Activated gamma-delta T cell (primary cell): ENCODE measurements at places on chromosomes 12 and 14.

GRCh38 chr12:99852666-99853065, 132.1 kb downstream of the ANKS1B start:
- no peak for DNase-seq

GRCh38 chr12:6376870-6377666, 1.7 kb upstream of the SCNN1A start:
- no peak for DNase-seq

DNA sequence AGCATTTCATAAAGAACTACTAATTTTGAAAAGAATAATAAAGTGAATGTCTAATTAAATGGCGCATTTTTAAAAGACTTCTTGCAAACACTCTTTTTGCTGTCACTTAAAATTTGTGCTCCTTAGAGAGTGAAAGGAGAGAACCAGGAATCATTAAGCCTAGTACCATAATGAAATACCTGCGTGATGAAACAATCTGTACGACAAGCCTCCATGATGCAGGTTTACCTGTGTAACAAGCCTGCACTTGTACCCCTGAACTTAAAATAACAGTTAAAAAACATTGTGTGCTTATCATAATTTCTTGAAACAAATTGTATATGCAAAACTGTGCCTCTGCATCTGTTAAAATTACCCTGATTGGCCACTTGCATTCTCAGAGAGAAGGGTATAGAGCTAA, 108.1 kb downstream of the MGAT4C start:
- no peak for DNase-seq

DNA sequence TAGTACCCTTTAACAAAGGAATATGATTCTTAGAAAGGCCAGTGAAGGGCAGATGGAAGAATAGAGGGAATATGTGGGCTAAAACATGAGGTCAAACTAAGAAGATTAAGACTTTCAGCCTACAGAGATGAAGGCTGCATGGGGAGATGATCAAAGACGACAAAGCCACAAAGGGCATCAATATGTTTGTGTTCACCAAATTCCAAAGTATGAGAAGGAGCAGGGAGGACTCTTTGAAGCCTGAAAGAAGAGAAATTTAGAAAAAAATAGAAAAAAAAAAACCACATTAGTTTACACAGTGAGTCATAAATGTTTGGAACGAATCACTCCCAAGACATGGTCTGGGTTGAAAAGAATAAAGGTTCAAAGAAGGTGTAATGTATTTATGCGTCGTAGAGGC, 131.8 kb downstream of the NEDD1 start:
- DNase-seq: no peak

DNA sequence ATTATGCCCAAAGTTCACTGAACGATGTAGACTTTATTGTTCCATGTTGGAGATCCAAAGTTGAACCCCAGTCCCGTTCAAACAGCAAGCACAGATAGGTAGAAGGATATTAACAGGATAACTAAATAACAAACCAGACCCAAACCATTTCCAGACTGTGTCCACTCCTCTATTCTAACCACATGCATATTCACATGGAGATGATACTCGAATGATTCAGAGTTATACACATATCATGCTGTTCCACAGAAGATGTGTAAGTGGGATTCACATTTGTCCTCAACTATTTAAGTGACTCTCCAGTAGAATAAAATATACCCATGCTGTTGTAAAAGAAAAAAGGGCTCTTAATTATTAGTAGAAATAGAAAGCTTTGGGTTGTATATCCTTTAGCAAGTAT, 185.9 kb downstream of the ITPR2 start:
- no peak for DNase-seq

GRCh38 chr14:66119606-66120231, 366.5 kb upstream of the CCDC196 start:
- no peak for DNase-seq

DNA sequence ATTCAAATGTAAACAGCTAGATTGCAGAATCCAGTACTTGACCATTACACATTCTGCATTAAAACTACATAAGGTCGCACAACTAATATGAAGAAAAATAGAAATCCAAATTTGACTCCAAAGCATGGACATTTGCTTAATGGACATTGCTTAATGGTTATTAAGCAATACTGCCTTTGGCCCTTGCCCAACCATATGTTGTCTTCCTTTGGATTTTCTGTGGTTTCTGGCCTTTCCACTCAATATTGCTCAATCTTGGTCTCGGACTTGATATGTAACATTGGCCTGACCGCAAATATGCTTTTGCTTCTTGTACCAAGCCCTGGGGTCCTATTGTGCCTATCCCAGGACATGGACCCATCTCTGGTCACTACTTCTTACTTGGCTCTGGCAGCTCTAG, 67.2 kb downstream of the PTPRR start:
- no peak for DNase-seq

DNA sequence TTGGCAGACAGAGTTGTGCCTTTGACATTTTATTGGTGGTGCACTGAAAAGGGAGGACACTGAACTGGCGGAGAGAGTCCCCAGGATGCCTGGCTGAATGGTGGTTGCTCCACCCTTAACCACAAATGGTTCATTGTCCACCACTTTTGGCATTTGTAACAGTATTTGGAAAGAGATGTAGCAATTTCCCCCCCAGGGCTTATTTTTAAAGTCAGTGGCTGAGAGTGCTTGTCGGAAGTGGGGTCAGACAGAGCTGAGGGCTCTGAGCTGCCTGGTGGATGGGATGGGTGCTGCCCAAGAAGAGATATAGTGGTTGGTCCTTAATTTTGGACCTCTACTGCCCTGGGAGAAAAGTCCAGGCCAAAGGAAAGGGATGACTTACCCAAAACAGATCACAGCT, 31.5 kb upstream of the FGF6 start:
- DNase-seq: no peak

DNA sequence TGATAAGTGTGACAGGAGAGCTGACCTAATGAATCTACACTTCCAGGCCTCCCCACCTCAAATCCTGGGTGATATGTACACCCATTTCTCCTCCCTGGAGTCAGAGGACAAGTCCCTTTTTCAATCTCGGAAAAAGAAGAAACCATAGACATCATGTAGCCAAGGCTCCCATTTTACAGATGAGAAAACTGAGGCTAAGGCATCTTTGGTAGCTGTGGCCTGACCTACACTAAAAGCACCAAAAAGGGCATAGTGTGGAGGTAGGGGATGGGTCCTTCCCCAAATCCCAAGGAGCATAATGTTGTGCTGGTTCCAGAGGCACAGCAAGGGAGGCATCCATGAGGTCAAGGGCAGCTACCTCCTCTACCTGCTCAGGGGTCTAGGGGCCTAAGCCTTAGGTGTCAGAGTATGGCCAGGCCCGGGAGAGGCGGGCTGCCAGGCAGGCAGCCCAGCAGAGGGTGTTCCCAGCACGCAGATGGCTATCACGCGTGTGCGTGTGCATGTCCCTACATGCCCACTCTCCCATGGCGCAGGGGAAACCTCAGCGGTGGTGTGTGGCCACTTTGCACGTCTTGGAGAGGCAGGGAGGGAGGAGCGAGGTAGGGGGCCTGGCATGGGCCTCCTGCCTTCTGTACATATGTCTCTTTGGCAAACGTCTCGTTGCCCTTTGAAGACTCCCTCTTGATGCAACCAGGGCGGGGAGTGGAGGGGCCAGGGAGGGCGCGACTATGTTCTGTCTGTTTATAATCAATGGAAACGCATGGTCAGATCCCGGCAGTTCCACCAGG, 2.5 kb downstream of the PGF start:
- no peak for DNase-seq

- DNase-seq: no peak
These were observed 828 bp downstream of the MMAB start for GRCh38 chr12:109572506-109572845.

GRCh38 chr14:81157431-81157830, 63.3 kb downstream of the GTF2A1 start:
- DNase-seq: no peak

- DNase-seq: no peak
These were observed 260.8 kb upstream of the AMIGO2 start for GRCh38 chr12:47340411-47341015.

DNA sequence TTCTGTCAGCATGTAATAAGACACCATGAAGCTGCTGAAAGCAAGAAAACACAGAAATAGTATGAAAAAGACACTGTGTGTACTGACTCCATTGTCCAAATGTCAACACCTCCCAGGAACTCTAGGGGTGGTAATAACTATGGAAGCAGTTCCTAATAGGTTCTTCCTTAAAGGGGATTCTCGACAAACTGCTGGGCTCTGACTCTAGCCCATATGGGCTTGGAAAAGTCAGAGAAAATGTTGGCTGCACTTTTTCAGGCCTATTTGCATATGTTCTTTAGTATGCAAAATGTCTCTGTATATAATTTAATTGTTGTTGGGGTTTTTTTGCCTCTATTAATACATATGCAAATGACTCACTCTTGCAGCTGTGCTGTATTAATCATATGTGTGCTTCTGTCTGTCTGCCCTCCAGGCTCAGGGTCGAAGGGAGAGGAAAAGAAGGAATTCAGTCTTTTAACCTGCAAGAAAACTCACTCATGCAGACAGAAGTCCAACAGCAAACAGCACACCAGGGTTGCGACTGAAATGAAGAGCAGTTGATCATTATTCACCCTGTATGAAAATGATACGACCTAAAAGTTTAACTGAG, 317.6 kb downstream of the SOX5 start:
- DNase-seq: no peak

- DNase-seq: no peak
These were observed 336.0 kb upstream of the SOX5 start for GRCh38 chr12:24285448-24285847.

- DNase-seq: no peak
These were observed 48.6 kb upstream of the STAC3 start for GRCh38 chr12:57299514-57300016.

DNA sequence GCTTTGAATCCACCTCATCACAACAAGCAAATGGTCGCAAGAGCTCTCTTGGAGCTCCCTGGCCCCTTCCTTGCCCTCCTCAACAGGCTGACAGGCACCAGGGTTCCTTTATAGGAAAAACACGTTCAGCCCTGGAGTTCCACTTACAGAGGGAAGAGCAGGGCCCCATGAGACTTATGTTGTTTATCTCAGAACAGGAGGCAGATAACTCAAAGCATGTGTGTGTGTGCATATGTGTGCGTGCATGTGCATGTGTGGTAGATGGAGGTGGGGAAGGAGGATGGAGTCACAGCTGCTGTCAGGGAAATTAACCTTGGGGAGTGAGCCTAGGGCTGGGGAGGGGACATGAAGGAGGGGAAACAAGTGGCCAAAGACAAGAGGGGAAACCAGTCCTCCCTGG, 138.1 kb downstream of the DPF3 start:
- no peak for DNase-seq

- no peak for DNase-seq
These were observed 84.6 kb downstream of the TXNDC16 start for GRCh38 chr14:52467515-52468266.

DNA sequence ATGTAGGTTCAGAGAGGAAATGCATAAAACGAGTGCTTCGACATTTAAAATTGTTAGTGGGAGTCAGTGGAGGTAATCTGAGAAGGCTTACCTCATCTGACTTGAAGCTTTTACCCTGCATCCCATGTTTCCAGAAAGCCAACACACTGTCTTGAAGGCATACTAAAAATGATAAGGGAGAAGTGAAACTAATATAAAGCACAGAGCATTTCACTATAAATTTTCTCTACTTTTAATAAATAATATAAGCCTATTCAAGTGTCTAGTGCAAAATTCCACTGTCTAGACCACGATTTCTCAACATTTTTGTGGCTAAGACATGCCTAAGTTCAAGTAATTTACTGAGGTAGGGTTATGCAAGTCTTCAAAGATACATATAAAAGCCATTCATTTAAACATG, 29.1 kb upstream of the CDKL1 start:
- DNase-seq: no peak

GRCh38 chr12:6074979-6075585, 49.4 kb downstream of the VWF start:
- no peak for DNase-seq

GRCh38 chr14:72196237-72197015, 264.2 kb downstream of the RGS6 start:
- no peak for DNase-seq

DNA sequence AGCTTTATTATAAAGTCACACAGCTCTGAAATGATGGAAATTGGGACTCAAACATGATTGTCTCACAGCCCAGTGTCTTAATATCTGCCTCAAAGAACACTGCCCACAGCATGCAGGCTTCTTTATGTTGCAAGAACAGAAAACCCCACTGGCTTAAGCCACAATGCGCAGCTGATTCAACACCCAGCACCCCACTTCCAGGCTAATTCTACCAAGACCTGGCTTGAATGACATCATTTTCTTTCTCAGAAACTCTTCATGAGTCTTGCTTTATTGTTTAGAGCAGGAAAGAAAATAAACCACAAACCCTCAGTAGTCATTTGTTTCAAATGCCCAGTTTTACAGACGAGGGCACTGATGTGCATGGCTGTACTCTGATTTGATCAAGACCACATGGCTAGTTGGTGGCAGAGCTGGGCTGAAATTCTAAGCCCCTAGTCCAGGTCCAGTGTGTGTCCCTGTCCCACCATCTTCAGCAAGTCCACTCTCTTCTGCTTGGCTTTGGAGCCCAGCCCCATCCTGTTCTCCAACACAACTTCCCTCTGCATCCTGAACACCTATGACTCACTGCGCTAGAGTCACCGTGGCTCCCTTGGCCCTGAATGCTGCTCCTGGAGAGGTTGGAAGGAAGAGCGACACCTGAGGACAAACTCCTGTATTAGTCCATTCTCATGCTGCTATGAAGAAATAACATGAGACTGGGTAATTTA, 50.3 kb upstream of the SRSF5 start:
- no peak for DNase-seq

- no peak for DNase-seq
These were observed 19.9 kb downstream of the EIF2B2 start for GRCh38 chr14:75022655-75023054.

GRCh38 chr14:53790731-53791500, 165.7 kb downstream of the BMP4 start:
- DNase-seq: no peak

DNA sequence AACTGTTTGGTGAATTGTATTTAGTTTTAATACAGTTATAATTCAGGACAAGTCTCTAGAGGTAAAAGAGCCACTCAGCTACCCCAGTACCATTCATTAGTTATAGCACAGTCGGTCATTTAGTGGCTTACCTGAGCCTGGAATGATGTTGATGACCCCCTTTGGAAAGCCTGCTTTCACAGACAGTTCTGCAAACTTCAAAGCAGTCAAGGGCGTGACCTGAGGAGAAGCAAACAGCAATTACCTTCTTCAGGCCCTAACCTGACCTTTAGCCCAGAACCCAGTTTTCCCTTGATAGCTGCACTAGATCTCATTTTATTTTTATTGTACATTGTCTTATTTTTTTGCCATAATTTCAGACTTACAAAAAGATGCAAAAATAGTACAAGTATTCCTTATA, 43.8 kb downstream of the ALDH1L2 start:
- no peak for DNase-seq

- no peak for DNase-seq
These were observed 9.1 kb downstream of the MEG3 start for GRCh38 chr14:100834794-100835547.

DNA sequence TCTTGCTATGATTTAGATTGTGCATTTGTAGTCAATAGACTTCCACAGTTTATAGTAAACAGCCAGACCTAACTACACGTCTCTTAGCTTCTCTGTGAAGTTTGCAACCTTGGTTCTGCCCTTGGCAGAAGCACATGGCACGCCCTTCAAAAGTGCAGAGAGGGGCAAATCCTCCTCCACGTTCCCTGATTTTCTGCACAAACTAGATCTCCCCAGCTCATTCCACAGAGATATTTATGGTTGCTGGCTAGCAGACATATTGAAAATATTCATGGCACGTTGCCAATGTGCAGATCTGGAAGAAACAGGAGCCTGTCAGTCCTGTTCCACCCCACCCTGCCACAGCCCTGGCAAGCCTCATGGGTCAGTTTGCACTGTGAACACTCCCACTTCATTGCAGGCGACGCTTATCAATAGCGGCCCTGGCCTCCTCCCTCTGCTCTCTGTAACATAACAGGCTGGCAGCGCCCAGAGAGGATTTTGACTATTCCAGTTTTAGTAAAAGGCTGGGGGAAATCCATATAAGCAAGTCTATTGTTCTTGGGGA, 6.5 kb upstream of the LGALS3 start:
- DNase-seq: no peak
